Fibroblast of lung (primary cell): ENCODE measurements at places on chromosomes 11 and 22. TPM values are rescaled to one million over a fixed set of nuclear protein-coding genes. Genes with fewer than 3 reads are reported as not detected.

- H3K4me1 ChIP-seq: no peaks in the 10 kb centered on the region
- H3K4me3 ChIP-seq: no peak overlapping the region
- H3K27me3 ChIP-seq: no peaks in the 10 kb centered on the region
- no peak overlapping the region for H3K27ac ChIP-seq
Measured at GRCh38 chr11:134517621-134518293, 105.7 kb upstream of the B3GAT1 start.

The MMP13 gene
- not detected in 2 replicates for total RNA-seq

- H3K27ac ChIP-seq: no peak overlapping the region
- no peaks in the 10 kb centered on the region for H3K4me1 ChIP-seq
- H3K4me3 ChIP-seq: no peak overlapping the region
- H3K27me3 ChIP-seq: no peaks in the 10 kb centered on the region
- DNase-seq: no peak
- H3K36me3 ChIP-seq: peaks cover 48% of the 10 kb centered on the region
Measured at GRCh38 chr22:21963286-21963685, 10.6 kb upstream of the PPM1F start.

DNA sequence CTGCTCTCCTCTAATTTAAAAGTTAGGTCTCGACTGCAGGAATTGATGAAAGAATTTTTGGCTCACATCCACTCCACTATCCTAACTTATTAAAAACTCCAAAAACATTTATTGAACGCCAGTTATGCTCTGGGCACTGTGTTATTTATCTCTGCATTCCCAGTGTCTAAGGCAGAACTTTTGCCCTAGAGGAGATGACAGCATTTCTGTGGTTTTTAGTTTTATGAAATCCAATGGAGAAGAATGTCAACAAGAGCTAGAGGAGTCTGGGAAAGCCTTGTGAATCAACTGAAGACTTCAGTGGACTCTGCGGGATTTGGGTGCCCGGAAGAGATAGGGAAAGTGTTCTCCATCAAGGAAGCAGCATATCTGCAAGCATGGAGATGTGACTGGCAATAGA lies 217.0 kb upstream of the PGR start:
- no peak overlapping the region for H3K4me3 ChIP-seq
- no peak overlapping the region for H3K27ac ChIP-seq
- no peaks in the 10 kb centered on the region for H3K27me3 ChIP-seq
- DNase-seq: peak; percentile 47
- H3K36me3 ChIP-seq: no peaks in the 10 kb centered on the region

DNA sequence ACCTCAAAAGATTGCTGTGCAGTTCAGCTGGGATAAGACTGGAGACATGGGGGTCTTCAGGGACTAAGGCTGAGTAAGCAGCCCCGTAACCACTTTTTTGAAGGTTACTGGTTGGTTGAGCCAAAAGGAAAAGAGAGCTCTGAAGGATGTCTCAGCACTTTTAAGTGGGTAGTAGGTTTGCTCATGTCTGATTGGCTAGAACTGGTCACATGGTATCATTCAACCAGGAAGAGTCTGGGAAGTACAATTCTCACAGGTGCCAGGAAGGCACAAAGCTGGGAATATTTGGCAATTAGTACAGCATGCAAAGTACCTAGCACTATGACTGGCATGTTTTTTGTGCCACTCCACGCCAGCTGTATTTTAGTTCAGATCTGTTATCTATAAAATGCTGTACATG lies 58.1 kb downstream of the SNX19 start:
- no peaks in the 10 kb centered on the region for H3K4me1 ChIP-seq
- H3K27ac ChIP-seq: no peak overlapping the region
- DNase-seq: no peak
- no peaks in the 10 kb centered on the region for H3K36me3 ChIP-seq
- no peak overlapping the region for H3K4me3 ChIP-seq
- H3K27me3 ChIP-seq: no peaks in the 10 kb centered on the region

- no peak overlapping the region for H3K27ac ChIP-seq
- DNase-seq: no peak
- H3K4me3 ChIP-seq: no peak overlapping the region
- no peaks in the 10 kb centered on the region for H3K27me3 ChIP-seq
Measured at GRCh38 chr22:30188911-30189310, 57.6 kb downstream of the LIF start.

The LRRC74B gene
- under 0.01 TPM in 1 of 2 replicates, not detected in the other for total RNA-seq

The DMC1 gene
- 4.0 and 5.1 TPM in 2 replicates for total RNA-seq

DNA sequence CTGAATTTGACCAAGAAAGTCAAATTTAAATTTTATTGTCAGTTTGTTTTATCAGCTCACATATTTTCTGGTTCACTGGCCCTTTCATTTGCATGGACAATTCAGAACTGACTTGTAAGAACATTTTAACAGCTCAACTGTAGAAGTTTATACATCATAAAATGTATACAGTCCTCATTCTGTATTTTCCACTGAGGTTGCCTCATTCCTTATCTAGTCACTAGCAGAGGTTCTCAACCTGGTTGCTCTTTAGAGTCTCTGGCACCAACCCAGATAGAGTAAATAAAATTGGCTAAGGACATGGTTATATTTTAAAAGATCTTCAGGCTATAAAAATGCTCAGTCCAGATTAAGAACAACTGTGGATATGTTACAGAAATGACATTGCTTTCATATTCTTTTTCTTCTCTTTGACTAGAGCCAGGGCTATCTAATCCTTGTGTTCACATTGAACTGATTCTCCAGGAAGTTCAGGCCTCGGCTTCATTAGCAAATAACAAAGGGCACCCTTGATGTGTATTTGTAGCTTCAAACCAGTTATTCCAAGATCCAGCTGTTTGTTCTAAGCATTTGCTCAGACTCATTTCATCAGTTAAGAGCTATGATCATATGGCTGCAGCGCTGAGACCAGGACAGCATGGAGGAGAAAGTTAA lies 782.5 kb downstream of the ETS1 start:
- no peak overlapping the region for H3K4me3 ChIP-seq
- H3K27ac ChIP-seq: no peak overlapping the region
- no peak for DNase-seq
- no peaks in the 10 kb centered on the region for H3K27me3 ChIP-seq

DNA sequence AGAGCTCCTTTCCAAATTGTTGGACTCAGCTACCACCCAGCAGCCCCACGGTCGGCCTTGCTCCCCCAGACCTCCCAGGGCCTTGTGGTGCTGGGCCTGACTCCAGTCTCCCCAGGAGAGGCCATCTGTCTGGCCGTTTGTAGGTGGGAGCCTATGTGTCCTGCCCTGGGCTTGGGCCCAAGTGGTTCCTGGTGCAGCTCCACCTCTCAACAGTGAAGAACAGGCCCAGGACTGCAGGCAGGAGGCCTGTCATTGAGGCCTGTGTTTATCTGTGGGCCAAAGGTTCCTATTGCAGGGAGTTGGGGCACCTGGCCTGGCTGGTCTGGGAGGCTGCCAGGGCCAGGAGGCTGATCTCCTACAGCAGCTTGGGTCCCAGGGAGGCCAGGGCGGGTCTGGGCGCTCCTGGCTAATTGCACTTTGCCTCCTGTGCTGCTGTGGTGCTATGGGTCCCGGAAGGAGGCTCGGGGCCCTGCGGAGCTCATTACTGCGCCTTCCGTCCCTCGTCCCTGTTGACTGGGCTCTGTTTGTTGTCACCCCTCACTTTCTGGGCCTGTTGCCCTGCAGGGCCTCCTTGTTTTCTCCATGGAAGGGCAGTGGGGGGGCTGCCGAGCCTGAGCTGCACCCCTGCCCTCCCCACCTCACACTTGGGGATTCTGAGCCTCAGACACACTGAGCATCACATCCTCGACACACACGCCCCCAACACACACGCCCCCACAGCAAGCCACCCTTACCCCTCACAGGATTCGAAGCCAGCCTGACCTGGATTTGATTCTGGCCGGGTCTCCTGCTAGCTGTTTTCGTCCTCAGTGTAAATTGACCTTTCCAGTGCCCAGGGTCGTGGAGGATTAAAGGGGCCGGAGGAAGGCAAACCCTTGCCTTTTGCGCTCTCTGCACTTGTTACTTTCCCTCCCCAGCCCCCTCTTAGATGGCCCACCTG lies 6.8 kb upstream of the OMP start:
- H3K4me3 ChIP-seq: no peak overlapping the region
- H3K36me3 ChIP-seq: peaks cover 1% of the 10 kb centered on the region
- H3K27me3 ChIP-seq: no peaks in the 10 kb centered on the region
- H3K4me1 ChIP-seq: no peaks in the 10 kb centered on the region

The CYP2D6 gene
- 0.26 and 0.33 TPM in 2 replicates for total RNA-seq

- peak; percentile 46 for DNase-seq
- H3K4me3 ChIP-seq: peak within 1 kb of the TSS; percentile 58
- H3K36me3 ChIP-seq: no peaks in the 10 kb centered on the region
- H3K27me3 ChIP-seq: peaks cover 6% of the 10 kb centered on the region
- no peak within 1 kb of the TSS for H3K27ac ChIP-seq
Measured at GRCh38 chr11:33375688-33376311, 118.6 kb downstream of the HIPK3 start.

GRCh38 chr22:40056154-40056553 lies 61.4 kb downstream of the FAM83F start:
- H3K36me3 ChIP-seq: no peaks in the 10 kb centered on the region
- H3K27ac ChIP-seq: no peak overlapping the region
- H3K27me3 ChIP-seq: peaks cover 2% of the 10 kb centered on the region
- no peak for DNase-seq

- peaks cover 3% of the 10 kb centered on the region for H3K4me1 ChIP-seq
- H3K27ac ChIP-seq: no peak overlapping the region
- no peak overlapping the region for H3K4me3 ChIP-seq
Measured at GRCh38 chr11:297586-298405, 1.5 kb downstream of the IFITM5 start.

GRCh38 chr11:15625691-15626090 lies 511.0 kb downstream of the INSC start:
- no peak overlapping the region for H3K27ac ChIP-seq
- no peak overlapping the region for H3K4me3 ChIP-seq
- H3K27me3 ChIP-seq: peaks cover 2% of the 10 kb centered on the region
- no peak for DNase-seq

The MOGAT2 gene
- not detected in 2 replicates for total RNA-seq

DNA sequence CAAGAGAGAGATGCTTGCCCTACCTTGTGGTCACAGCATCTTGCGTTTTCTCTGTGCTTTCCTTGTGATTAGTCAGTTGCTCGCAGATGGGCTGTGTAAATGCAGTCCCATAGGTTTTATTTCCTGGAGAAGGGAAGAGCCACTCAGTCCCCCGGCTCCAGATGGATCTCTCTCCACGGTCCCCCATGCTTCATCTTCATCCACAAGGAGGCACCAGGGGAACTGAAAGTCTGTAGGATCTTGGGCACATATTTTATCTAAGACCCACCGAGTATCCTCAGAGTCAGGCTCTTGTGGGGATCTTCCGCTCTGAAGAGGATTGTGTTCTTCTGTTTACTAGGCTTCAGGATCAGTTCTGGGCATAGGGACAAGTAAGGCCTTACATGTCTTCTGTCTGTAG lies 66.8 kb upstream of the E2F8 start:
- H3K36me3 ChIP-seq: no peaks in the 10 kb centered on the region
- no peak overlapping the region for H3K27ac ChIP-seq
- H3K27me3 ChIP-seq: peaks cover 14% of the 10 kb centered on the region
- no peak for DNase-seq
- H3K4me3 ChIP-seq: no peak overlapping the region
- H3K4me1 ChIP-seq: no peaks in the 10 kb centered on the region

DNA sequence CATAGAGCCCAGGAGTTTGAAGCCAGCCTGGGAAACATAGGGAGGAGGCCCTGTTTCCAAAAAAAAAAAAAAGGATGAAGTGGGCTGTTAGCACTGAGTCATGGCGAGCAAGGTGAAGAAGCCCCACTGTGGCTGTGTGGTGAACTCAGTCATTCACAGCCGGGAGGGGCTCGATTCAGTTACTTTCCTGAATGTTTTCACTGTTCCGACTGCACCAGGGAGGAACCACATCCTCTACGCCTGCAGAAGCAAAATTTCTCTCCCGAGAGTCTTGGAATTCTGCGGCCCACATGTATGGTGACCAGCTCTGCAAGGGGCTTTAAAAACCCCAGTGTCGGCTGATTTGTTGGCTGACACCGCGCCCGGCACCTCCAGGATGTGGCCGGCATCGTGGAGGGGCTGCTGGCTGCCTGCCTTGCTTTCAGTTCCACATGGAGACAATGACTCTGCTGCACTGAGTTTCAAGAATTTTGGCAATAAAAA lies 27.8 kb upstream of the GRAMD4 start:
- peaks cover 3% of the 10 kb centered on the region for H3K4me1 ChIP-seq
- DNase-seq: peak; percentile 49
- no peaks in the 10 kb centered on the region for H3K36me3 ChIP-seq
- H3K27me3 ChIP-seq: no peaks in the 10 kb centered on the region
- H3K27ac ChIP-seq: no peak overlapping the region

GRCh38 chr11:134728186-134728585 lies 316.1 kb upstream of the B3GAT1 start:
- DNase-seq: no peak
- no peaks in the 10 kb centered on the region for H3K27me3 ChIP-seq
- no peak overlapping the region for H3K4me3 ChIP-seq
- H3K36me3 ChIP-seq: no peaks in the 10 kb centered on the region
- H3K4me1 ChIP-seq: no peaks in the 10 kb centered on the region

- no peak overlapping the region for H3K4me3 ChIP-seq
- H3K27me3 ChIP-seq: no peaks in the 10 kb centered on the region
- H3K27ac ChIP-seq: no peak overlapping the region
- no peaks in the 10 kb centered on the region for H3K4me1 ChIP-seq
- no peak for DNase-seq
Measured at GRCh38 chr11:133895551-133895950, 50.2 kb upstream of the SPATA19 start.

- peaks cover 5% of the 10 kb centered on the region for H3K36me3 ChIP-seq
- H3K27ac ChIP-seq: no peak within 1 kb of the TSS
- H3K4me3 ChIP-seq: peak within 1 kb of the TSS; percentile 51
- H3K27me3 ChIP-seq: no peaks in the 10 kb centered on the region
- H3K4me1 ChIP-seq: peaks cover 10% of the 10 kb centered on the region
- DNase-seq: peak; percentile 67
Measured at GRCh38 chr22:50269970-50270665, at the start of gene MAPK11. TSS of gene MAPK11 (minus strand) at chr22:50270380. CDS start at chr22:50270292, 88 bp downstream.

DNA sequence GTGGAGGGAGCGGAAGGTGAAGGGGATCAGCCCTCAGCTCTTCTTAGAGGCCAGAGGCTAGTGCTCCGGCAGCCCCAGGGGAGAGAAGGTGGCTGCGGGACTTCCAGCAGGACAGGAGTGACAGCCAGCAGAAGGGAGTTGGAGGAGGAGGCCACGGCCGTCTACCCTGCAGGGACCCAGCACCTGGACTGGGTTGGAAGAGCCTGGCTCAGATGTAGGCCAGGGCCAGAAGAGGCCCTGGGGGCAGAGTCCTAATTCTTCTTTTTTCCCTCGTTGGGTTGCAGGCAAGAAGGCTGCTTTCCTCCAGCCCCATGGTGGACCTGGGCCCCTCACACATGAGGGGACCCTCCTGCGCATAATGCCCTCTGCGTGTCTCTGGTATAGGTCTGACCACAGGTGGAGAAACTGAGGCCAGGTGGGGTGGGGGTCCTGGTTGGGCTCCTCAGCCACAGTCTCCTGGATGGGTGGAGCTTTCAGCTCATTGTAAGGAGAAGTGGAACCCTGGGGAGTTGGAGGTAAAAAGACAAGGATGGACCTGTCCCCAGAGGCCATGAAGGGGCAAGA lies 2.3 kb upstream of the MCAM start:
- no peaks in the 10 kb centered on the region for H3K36me3 ChIP-seq
- peaks cover 27% of the 10 kb centered on the region for H3K4me1 ChIP-seq
- no peak for DNase-seq
- peaks cover 8% of the 10 kb centered on the region for H3K27me3 ChIP-seq

- H3K36me3 ChIP-seq: no peaks in the 10 kb centered on the region
- no peak overlapping the region for H3K27ac ChIP-seq
- no peak for DNase-seq
- H3K4me1 ChIP-seq: no peaks in the 10 kb centered on the region
- no peaks in the 10 kb centered on the region for H3K27me3 ChIP-seq
Measured at GRCh38 chr11:133508468-133508867, 23.8 kb downstream of the OPCML start.

The OR8G1 gene
- total RNA-seq: not detected in 2 replicates
